ENCODE measurements at places on chromosomes 7 and 10. TPM values are rescaled to one million over a fixed set of nuclear protein-coding genes. Genes with fewer than 3 reads are reported as not detected.

DNA sequence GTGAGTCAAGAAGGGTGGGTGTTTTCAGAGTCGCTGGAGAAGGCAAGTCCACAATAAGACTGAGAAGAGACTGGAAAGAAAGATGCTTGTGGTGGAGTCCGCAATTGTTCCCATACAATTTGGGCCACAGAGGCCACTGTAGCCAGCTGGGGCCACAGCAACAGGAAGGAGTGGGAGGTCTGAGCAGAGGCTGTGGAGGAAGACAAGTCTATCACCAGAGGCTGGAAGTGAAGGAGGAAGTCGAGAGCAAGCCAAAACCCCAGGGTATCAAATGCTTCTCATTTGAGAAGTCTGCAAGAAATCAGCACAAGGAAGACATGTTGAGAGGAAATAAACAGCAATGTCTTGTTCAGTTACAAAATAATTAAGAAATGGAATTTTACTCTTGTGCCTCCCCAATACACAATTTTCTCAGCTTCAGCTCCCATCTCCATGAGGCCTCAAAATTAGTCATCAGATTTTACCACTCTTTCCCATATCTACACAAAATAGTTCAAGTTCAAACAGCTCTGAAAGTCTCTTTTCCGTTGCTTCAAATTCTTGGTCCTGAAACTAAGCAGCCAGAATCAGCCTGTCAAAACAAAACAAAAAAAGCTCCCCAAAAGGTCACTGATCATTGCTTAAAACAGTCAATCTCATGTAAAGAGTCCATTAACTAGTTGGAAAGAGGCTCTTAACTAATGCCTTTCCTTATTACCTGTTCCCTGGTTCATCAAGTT is 31.6 kb downstream of the SLC16A12 start:
- DNase-seq, result no peak
- no peak overlapping the region for H3K4me3 ChIP-seq
- H3K36me3 ChIP-seq, result no peaks in the 10 kb centered on the region

DNA sequence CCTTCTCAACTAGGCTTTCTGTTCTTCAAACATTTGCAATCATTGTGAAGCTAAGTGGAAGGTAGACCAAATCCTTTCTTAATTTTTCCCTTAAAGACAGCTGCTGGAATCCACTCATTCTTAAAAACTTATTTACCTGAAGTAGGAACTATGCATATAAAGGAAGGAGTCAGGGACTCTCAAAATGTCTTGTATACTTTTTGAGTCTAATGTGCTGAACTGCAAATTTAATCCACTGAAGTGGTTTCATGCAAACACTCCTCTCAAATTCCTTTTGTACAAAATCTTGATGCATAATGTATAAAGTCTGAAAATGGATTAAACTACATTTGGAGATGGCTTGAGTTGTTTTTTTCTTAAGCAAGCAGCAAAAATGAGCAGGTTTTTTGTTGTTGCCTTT is 118.0 kb downstream of the CABCOCO1 start:
- H3K27me3 ChIP-seq, result no peaks in the 10 kb centered on the region
- H3K4me1 ChIP-seq, result no peaks in the 10 kb centered on the region
- H3K4me3 ChIP-seq, result no peak overlapping the region
- DNase-seq, result no peak
- no peak overlapping the region for H3K27ac ChIP-seq

- H3K4me1 ChIP-seq, result peaks cover 6% of the 10 kb centered on the region
- H3K27ac ChIP-seq, result peak overlapping the region; percentile 34
- no peak overlapping the region for H3K4me3 ChIP-seq
- H3K27me3 ChIP-seq, result no peaks in the 10 kb centered on the region
Observed at GRCh38 chr7:142513178-142513955, 235.9 kb upstream of the PRSS1 start.

DNA sequence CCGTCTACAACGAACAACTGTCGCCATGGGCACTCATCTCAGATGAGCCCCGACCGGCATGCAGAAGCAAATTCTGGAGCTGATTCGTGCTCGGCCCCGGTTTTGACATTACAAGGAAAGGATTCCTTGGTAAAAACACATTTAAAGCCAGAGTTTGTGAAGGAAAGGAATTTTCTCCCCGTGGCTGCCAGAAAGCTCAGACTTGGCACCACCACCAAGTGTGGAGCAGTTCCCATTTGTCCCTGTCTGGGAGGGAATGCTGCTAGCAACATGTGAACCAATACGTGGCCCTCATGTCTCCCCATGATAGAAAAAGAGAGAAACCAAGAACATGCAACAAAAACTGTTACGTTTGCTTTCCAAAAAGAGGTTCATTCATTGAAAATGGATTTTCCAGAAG is 55.2 kb upstream of the DDC start:
- H3K4me3 ChIP-seq, result no peak overlapping the region
- no peaks in the 10 kb centered on the region for H3K36me3 ChIP-seq
- no peak for DNase-seq
- H3K27me3 ChIP-seq, result no peaks in the 10 kb centered on the region
- no peaks in the 10 kb centered on the region for H3K4me1 ChIP-seq
- no peak overlapping the region for H3K27ac ChIP-seq

- no peak overlapping the region for H3K4me3 ChIP-seq
- peaks cover 8% of the 10 kb centered on the region for H3K4me1 ChIP-seq
- no peaks in the 10 kb centered on the region for H3K27me3 ChIP-seq
- no peak overlapping the region for H3K27ac ChIP-seq
- no peak for DNase-seq
Observed at GRCh38 chr10:114335614-114336013, 68.7 kb downstream of the AFAP1L2 start.

RNF32 gene
- 0.98 TPM for total RNA-seq

GRCh38 chr7:132471515-132471914 is 104.8 kb downstream of the PLXNA4 start:
- H3K27ac ChIP-seq, result peak overlapping the region; percentile 63
- no peaks in the 10 kb centered on the region for H3K36me3 ChIP-seq
- DNase-seq, result no peak
- no peak overlapping the region for H3K4me3 ChIP-seq
- no peaks in the 10 kb centered on the region for H3K27me3 ChIP-seq

Measured in breast epithelium (tissue), 4 donors.